ENCODE measurements at places on chromosomes 13 and 19.
A peak's percentile ranks its signal among the peaks of the same experiment; 100 is the strongest.

- DNase-seq, result no peak
Observed at GRCh38 chr13:25890671-25891212, 161.1 kb downstream of the SHISA2 start.

DNA sequence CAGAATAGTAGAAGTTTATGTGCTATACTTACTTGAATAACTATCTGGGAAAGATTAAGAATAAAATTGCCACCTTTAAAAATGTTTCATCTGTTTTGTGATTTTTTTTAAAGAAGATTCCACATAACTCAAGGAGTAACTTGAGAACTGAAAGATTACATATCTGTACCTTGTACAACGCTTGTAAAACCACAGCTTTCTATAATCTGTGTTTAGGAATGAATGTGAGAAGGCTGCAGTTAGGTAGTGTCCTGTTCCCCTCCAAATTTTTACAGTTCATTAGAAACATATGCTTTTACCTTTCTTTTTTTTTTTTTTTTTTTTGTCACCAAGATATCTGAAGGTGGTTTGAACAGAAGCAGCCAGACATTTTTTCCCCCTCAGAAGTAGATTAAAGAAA is 312.8 kb upstream of the GPC6 start:
- no peak for DNase-seq

GRCh38 chr13:48998641-48999292 is 23.1 kb downstream of the FNDC3A start:
- no peak for DNase-seq

- DNase-seq, result peak; percentile 17
Observed at GRCh38 chr13:24670961-24671381, 9.2 kb upstream of the ATP12A start.

- DNase-seq, result no peak
Observed at GRCh38 chr13:73040968-73041596, 17.7 kb upstream of the KLF5 start.

GRCh38 chr19:50820086-50820485 is 3.5 kb downstream of the KLK1 start:
- no peak for DNase-seq

- no peak for DNase-seq
Observed at GRCh38 chr19:5127717-5128116, 158.8 kb downstream of the KDM4B start.

DNA sequence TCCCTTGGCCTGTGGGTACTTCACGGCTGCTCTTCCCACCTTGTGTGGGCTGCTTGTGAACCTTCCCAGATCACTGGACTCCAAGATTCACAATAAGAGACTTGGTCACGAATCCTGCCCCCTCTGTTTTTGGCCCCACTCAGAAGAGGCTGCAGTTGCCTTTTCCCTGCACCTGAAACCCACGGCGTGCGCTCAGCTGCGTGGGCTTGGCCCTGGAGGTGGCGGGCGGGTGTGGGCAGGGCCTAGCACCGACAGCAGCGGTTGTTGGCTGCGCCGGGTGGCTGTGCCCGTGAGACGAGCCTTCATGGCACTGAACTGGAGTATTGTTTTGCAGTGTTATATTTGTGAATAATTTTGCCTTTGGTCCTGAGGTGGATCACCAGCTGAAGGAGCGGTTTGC is 33.8 kb downstream of the PLEKHJ1 start:
- no peak for DNase-seq

GRCh38 chr19:5338656-5339197 is 1.9 kb downstream of the PTPRS start:
- no peak for DNase-seq

GRCh38 chr19:49443366-49444099 is 2.2 kb upstream of the SLC17A7 start:
- DNase-seq, result peak; percentile 95

DNA sequence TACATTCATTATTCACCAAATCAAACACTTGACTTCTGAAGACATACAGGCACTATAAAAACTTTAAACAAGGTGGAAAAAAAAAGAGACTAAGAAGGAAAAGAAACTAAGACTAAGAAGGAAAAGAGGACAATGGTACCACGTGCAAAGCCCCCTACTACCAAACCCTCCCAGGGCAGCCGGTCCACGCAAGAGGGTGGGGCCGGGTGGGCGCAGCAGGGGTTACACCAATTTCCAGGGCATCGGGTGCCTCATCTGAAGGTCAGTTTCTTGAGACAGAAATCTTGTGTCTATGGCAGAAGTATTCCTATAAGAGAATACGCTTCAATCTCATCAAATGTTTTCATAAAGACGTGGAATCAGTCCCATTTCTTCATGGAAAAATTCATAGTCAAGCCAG is 131.5 kb downstream of the NUFIP1 start:
- DNase-seq, result no peak

- DNase-seq, result no peak
Observed at GRCh38 chr19:15075806-15076205, 6.2 kb upstream of the OR1I1 start.

GRCh38 chr13:43316946-43317353 is 293.6 kb downstream of the DNAJC15 start:
- peak; percentile 96 for DNase-seq

GRCh38 chr19:32977280-32977679 is 5.2 kb downstream of the FAAP24 start:
- DNase-seq, result no peak
